Fibroblast of the aortic adventitia (primary cell): ENCODE measurements at places on chromosomes 7 and 10.

- DNase-seq: no peak
Measured at GRCh38 chr7:92717623-92717992, 118.8 kb downstream of the CDK6 start.

DNA sequence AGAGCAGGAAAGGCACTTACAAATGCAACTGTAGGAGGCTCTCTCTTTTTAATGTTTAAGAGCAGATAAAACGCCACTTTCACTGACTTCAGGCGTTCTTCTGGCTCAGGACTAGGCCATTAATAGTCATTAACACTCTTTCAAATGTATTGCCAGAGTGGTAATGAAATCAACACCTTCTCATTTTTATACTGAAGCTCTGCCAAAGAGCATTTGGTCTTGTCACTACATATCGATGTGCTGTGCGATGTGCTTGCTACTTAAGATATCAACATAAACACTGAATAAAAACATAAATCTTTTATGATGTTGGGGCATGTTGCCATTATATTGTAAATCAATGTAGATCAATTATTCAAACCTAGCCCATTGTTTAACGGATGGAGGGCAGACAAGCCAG lies 634.7 kb downstream of the ARL4A start:
- no peak for DNase-seq

DNA sequence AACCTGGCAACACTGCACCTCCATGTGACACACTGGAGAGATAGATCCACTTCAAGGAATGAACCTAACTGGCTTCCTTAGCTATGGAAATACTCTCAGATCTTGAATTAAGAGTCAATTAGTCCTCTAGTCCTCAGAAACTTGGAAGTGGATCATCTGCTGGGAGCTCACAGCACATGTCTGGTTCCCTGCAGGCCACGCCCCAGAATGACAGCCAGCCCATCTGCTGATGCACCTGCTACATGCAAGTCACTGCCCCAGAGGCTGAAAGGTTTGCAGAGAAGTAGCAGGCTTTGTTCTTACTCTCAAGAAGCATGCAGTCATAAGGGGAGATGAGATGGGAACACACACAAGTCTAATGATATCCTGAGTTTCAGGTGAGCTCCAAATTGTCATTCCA lies 275.9 kb downstream of the SKAP2 start:
- no peak for DNase-seq

- DNase-seq: no peak
Measured at GRCh38 chr7:30450983-30451497, 27.5 kb downstream of the NOD1 start.

GRCh38 chr7:16874066-16874465 lies 7.7 kb downstream of the AGR3 start:
- DNase-seq: peak; percentile 21

GRCh38 chr10:112812586-112812985 lies 137.5 kb upstream of the TCF7L2 start:
- no peak for DNase-seq

DNA sequence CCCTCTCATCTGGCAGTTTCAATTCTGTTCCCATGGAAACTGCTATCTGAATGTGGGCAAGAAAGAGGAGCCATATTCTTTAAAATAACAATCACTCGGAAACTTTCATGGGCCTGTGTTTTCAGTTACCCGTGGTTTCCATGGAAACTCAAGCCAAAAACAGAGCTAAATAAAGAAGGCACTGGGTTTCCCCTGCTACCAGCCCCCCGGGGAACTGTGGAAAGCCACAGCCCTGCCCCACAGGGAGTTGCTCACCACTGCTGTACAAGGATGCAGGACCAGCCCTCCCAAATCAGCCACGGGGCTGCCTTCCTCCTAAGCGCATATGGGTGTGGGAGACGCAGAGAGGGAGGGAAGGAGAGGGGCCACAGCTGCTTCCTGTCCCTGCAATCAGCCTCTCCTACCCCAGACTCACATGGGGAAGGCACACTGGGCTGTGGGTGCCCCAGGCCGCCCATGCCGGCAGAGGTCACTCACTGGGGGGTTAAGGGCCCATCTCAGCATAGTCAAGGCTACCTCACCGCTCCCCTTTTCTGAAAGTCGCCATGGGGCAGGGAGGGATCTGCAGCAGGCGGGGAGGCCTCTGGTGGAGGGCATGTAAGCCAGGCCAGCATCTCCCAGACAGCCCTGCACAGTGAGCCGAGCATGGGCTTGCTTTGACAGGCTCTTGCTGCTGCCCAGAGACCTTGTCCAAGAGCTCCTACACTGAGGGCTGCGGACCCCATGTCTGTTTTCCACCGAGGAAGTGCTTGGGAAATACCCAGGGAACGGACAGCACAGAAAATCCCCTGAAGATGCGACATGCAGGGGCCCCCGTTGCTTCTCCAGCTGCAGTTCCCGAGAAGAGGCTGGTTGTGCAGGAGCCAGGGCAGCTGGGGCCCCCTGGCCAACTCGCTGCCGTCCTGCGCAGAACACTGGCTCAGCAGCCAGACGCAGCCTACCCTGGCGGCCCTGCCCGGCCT lies 157.3 kb upstream of the PPP2R2D start:
- DNase-seq: no peak

DNA sequence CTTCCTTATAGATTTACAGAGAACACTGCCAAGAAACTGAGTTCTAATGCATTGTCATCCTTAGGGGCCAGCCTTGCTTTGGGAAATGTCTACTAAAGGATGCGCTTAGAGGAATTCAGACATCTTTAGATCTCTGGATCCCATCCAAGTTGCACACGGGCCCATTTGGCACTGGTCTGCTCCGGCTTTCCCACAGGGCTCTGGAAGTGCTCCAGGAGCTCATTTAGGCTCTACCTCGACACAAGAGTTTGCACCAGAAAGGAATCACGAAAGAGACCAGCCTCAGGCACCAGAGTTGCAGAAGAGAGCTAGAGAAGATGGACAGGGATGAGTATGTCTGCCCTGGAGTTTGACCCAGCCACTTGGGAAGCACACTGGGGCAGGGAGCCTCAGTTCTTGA lies 150.1 kb upstream of the TMEM72 start:
- DNase-seq: peak; percentile 32

- no peak for DNase-seq
Measured at GRCh38 chr7:154566877-154567276, 436.0 kb downstream of the PAXIP1 start.

- DNase-seq: no peak
Measured at GRCh38 chr7:27866256-27866655, 126.3 kb downstream of the TAX1BP1 start.

GRCh38 chr10:130127364-130128061 lies 8.7 kb upstream of the GLRX3 start:
- peak; percentile 76 for DNase-seq

DNA sequence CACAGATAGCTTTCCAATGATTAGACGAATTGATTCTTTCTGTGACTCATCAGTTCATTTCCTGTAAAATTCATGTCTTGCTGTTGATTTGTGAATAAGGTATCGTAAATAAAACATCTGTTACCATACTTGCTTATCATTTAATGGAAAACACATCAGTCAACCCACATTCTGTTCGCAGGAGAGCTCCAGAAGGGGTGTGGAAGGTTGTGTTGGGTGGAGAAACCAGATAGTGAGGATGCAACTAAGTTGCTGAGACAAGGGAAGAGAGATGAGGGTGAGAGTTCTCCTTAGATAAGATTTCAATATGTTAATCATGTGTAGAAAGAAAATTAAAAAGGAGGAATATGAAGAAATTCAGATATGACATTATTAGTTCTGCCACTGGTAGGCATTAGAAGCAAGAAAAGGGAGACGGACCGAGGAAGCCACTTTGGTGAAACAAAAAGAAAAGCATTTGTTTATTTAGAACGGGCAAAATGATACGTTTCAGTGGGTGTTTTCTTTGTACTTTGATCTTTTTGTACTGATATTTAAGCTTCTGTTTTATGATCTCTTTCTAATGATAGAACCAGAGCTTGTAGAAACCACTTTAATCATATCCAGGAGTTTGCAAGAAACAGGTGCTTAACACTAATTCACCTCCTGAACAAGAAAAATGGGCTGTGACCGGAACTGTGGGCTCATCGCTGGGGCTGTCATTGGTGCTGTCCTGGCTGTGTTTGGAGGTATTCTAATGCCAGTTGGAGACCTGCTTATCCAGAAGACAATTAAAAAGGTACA lies 7.8 kb downstream of the CD36 start:
- no peak for DNase-seq

- no peak for DNase-seq
Measured at GRCh38 chr10:95286707-95287106, 4.1 kb downstream of the PDLIM1 start.

DNA sequence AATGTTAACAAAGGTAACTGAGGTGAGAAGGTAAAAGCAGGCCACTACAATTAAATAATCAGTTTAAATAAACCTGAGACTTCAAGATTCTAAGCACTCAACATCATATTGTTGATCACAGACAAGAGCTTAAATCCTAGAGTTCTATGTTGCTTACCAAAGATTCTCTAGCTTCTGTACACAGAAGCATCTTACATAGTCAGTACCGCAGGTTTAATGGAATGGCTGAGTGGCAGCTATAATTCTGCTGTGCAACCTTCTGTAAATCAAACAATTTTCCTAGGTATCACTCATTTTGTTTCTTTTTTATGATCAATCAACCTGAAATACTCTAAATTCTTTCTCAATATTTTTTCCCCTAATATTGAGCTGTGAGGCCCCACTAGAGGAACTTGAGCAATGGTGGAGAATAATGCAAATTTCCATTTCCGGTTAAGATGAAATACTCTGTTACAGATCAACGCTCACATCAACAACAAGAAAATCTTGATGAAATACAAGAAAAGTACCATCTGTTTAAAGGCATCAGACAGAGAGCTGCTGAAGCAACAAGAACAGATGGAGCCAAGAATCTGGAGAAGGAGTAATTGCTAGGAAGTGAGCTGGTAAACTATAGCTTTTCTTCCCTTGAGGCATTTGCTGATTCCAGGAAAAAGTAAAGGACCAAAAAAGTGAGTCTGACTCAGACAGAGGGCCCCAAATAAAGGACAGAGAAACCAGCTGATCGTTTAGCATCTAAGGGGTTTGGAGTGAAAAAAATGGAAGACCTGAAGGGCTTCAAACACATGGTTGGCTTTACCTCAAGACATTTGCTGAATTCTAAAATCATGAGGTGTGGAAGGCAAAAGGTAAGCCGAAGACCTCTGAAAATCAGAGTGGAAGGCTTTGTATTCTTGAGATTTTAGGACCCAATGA lies 22.6 kb downstream of the PNPLA8 start:
- peak; percentile 50 for DNase-seq

DNA sequence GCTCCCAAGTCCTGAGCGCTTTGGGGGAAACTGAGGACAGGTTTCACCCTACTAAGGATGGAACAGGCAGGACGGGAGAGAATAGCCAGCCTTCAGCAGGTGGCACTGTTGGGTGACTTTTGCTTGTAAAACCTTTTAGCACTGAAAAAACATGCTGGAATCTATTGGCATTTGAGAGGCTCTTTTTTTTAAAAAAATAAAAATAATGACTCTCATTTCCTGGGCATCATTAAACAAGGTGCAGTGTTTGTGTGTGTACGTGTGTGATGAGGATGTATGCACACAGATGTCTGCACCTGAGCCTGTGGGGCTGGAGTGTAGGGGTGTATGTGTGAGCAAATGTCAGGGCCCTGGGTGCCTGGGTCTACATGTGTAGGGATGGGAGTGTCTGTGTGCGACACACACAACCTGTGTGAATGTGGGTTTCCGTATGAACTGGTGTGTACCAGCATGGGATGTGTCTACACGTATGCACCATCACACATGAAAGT lies 177.9 kb downstream of the RPS24 start:
- peak; percentile 77 for DNase-seq

DNA sequence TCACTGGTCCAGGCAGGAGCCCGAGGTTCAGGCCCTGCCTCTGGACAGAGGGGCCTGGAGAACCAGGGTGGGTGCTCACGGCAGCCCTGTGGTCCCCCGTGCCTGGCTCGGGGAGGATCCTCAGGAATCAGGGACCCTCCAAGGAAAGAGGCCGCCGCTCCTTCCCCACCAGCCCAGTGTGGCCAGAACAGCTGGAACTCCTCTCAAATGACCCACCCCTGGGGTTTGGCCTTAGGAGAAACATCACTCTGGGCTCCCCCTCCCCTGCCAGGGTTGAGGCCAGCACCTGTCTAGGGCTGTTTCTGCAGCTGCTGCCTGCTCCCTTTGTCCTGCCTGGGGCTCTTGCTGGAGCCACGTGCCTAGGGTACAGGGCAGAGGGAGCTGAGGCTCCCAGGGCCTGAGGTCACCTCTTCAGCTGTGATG lies 161.0 kb downstream of the RNF216 start:
- DNase-seq: no peak

DNA sequence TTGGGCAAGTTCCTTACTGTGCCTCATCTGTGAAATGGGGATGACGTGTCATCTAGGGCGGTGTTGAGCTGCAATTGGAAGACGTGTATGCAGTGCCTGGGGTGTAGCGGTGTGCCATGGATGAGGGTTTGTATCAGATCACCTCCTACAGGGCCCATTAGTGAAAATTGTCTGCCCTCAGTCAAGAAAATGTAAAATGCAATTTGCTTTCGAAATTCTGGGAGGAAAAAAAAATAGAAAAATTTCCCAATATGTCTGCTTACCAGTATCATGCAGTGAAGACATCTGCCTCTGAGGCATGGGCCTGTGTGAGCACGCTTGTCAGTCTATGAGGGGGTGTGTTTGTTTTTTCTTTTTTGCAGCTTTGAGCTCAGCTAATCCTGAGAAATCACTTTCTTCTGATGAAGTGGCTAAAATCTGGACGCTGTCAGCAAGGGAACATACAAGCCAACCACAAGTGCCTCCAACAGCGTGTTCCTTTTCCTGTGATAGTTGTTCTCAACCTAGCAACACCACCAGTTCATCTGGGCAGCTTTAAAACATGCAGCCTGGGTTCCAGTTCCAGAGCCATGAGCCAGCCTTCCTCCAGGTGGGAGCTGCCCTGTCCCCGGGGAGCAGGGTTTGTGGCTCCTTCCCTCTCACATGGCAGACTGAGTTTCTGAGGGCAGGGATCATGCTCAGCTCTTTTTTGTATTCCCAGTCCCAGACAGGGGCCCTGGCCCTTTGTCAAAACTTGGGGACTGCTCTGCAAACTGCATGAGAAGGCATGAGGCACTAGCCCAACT lies 10.3 kb downstream of the FAM241B start:
- DNase-seq: no peak

DNA sequence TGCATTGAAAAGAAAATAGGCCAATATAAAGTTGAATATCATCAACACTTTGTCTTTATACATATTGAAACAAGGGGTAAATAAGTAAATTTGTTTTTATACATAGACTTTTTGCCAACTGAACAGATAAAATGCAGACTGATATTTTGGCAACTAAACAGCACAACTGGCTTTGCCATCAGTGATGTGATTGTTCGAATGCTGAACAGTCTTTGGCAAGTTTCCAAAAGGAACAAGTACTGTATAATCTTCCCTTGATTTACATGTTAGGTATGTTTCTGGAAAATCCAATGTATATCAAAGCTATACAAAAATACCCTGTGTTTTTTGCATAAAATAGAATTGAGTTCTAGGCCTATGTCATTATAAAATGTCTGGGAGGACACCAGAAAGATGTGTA lies 18.2 kb upstream of the ANKRD1 start:
- no peak for DNase-seq
